Panc1 (cell line): ENCODE measurements at places on chromosomes 12 and 14. TPM values are rescaled to one million over a fixed set of nuclear protein-coding genes. Genes with fewer than 3 reads are reported as not detected.

The SRRM4 gene
- not detected for total RNA-seq

- no peak for DNase-seq
Observed at GRCh38 chr14:50941151-50941550, 3.1 kb downstream of the PYGL start.

The AQP2 gene
- total RNA-seq = 0.36 TPM

The ALDH1L2 gene
- total RNA-seq = 2.2 TPM

DNA sequence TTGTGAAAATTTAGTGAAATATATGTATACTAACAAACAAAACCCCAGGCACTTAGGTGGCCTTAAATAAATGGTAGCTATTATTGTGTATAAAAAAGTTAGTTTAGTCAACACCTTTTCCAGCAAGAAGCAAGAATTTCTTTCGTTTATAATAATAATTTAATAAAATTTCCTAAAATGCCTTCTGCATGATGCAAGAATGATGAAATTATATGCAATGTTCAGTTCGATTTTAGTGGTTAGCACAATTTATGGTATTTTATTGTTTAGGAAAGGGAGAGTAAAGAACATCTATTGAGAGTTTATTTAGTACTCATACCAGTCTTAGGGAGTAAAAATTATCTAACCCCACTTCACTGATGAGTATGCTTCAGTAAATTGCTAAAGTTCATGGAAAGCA lies 290.8 kb downstream of the APAF1 start:
- DNase-seq = no peak

DNA sequence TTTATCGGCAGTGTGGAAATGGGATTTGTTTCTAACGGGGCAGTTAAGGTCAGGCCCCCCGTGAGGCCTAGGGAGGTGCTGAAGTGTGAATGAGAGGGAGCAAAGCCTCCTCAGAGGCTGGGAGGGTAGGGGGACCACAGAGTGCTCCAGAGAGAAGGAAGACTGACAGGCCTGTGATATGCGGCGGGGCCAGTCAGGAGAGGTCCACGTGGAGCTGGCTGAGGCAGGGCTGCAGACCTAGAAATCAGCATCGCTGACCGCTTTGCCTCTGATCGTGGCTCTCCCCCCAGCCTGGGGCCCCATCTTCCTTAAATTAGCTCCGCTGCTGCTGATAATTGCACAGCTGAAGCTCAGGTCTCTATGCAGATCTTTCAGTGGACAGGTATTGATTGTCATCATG lies 240.8 kb upstream of the PWP1 start:
- no peak for DNase-seq

GRCh38 chr14:68506645-68507419 lies 286.0 kb downstream of the ZFP36L1 start:
- DNase-seq = no peak
